Activated T-cell treated with anti-CD3 and anti-CD28 coated beads for 1 hour (primary cell): ENCODE measurements at places on chromosomes 12 and 14.

- DNase-seq, result no peak
Measured at GRCh38 chr14:67411370-67411769, 595 bp downstream of the PLEK2 start.

DNA sequence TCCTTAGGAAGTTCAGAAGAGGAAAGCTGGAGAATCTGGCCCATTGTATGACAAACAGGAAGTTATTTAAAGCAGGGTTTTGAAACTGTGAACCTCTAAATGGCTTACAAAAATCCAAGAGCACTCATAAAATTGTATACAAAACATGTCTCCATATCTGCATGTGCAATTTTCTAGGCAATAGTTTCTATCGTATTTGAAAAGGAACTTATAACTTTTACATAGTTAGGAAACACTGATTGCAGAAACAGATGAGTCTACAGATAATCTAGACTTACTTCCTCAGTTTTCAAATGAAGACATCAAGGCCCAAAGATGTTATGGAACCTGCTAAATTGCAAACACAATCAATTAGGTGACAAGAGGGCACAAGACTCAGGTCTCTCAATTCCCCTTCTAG is 53.3 kb upstream of the ETV6 start:
- no peak for DNase-seq

- DNase-seq, result peak; percentile 60
Measured at GRCh38 chr12:54390668-54391551, 6.4 kb upstream of the ZNF385A start.

DNA sequence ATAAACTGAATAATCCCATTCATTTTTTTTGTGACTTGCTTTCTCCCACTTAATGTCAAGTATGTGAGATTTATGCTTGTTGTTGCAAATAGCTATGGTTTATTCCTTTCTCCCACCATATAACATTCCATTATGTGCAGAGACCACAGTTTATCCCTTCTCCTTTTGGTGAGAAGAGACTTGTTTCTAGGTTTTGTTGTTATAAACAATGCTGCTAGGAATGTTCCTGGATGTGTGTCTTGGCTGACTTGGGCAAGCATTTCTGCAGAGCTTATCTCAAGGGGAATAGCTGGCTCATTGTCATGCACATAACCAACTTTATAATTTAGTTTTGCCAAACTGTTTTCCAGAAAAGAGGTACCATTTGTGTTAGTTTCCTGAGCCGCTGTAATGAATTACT is 47.6 kb upstream of the PPP1CC start:
- no peak for DNase-seq

DNA sequence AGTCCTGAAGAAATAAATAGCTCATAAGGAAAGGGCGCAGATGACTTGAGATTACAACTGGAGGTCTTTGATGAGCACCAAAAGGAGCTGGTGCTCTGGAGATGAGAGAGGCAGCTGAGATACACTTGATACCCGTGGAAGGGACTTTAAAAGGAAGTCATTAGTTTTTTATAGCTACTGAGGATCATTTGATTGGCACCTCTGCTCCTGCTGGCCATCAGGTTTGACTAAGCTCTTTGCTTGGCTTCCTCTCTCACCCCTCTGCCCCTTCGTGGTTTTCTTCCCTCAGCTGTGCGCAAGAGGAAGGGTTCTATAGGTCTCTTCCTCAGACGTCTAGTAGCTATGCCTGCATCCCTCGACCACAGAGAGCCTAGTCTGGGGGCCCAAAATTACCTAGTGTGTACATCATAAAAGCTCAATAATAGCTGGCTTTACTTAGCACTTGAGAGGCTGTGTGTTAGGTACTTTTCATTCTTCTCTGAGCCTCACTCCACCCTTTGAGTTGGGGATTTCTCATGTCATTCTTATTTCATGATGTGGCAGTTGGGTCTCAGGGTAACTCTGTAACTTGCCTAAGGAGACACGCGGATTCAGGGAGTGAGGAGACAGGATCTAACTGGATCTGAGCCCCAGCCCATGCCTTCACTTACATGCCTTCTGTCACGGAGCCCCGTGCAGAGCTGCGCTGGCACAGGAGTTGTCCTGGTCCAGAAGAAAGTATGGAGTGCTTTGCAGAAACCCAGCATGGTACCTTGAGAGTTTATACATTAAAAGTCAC is 68.4 kb upstream of the ASPG start:
- no peak for DNase-seq

DNA sequence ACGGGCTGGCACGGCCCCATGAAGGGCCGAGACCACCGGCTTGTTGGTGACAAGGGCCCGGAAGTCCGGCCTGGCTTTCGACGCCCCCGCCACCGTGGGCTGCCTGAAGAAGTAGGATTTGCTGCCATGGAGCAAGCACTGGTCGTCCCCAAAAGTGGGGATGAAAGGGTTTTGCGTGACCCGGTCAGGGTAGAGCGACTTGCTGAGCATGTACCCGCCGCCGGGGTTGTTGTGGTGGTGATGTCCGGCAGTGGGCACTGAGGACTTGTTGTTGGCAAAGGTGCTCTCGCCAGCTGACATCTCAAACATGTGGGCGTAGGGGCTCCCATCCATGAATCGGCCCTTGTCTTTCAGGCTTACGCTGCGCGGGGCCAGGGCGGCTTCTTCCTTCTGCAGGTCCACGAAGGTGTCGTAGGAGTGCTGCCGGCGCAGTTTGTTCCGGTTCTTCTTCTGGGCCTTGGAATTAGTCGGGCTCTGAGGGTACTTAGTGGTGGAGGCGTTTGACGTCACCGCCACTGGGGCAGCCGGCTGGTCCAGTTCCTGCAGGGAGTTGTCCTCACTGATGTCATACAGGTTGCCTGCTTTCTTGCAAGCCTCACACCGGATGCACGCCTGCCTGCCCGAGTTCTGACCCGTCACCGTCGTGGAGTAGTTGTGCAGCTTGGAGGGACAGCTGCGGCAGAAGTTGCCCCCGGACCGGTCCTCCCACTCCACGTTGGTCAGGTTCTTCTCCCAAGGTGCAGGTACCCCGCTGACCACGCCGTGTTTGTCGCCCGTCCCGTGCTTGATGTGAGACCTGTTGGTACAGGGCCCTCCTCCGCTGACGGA is 366.6 kb downstream of the EMP1 start:
- DNase-seq, result no peak
